Smooth muscle cell of the brain vasculature (primary cell): ENCODE measurements at places on chromosomes 5 and 9.

DNA sequence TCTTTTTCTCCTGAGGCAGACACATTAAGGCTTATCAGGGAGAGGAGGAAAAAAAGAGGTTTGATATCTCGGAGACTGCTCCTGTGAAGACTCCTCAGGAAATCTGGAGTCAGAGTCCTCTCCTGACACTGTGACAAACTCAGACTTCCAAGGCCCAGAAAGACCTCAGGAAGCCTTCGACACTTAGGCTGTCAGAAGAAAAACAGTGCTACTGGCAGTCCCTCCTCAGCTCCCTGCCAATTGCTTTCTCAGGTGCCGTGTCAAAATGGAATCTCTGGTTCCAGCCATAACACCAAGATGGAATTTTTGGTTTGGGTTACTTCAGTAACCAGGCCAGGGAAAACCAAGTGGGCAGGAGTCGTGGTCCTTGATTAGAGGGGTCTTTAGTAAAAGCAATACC lies 4.1 kb downstream of the STK10 start:
- no peak for DNase-seq

- no peak for DNase-seq
Measured at GRCh38 chr5:146475190-146475780, 28.2 kb downstream of the TCERG1 start.

GRCh38 chr5:38193015-38193581 lies 65.3 kb upstream of the EGFLAM start:
- peak; percentile 28 for DNase-seq

- DNase-seq, result no peak
Measured at GRCh38 chr5:78903861-78904260, 81.2 kb downstream of the ARSB start.

DNA sequence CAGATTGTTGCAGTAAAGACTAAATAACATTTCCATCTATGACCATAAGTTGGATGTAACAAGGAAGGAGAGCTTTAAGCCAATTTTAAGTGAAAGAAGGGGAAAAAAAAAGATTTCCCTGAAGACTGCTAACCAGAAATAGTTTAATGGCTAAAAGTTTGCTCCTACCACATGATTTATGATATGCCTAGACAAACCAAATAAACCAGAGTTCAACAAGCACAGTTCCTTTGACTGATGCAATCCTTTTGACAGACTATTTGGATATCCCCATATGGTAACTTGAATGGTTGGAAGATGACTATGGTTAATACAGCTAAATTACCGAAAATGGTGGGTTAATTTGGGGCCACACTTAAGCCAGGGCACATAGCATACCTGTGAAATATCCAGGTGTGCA lies 338.5 kb downstream of the CETN3 start:
- DNase-seq, result no peak

- DNase-seq, result no peak
Measured at GRCh38 chr5:15889001-15889400, 290.6 kb downstream of the MARCHF11 start.

DNA sequence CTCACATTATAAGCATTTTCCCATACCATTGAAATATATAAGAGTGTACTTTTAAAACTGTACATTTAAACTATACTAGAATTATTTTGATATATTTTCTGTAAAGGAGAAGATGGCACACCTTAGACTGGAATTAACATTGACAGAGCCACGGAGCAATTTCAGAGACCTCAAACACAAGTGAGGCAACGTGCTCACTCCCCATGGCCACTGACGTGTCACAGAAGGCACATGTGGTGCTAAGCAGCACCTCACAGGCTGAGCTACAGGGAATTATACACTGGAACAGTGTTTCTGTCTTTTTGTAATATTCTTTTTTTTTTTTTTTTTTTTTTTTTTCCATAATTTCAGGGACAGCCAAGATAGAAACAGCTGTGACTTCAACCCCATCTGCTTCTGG lies 66.5 kb downstream of the NUP214 start:
- no peak for DNase-seq

DNA sequence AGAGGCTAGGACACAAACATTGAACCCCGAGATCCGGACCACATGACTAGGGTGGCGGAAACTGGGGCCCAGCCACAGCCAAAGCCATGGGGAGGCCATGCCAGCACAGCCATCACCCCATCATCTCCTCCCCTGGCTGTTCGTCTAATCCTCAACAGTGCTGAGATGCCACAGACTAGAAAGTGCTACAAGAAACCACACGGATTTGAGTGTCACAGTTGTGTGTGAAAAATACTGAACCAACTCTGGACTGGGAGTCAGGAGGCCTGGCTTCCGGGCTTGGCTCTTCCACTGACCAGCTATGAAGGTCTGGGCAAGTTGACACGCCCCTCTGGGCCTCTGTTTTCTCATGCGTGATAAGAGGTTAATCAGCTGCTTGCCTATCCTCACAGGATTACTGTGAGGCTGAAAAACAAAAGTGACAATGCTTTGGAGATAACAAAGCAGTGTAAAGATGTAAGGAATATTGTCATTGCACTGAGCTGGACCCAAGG lies 38.8 kb upstream of the SHB start:
- DNase-seq, result no peak

DNA sequence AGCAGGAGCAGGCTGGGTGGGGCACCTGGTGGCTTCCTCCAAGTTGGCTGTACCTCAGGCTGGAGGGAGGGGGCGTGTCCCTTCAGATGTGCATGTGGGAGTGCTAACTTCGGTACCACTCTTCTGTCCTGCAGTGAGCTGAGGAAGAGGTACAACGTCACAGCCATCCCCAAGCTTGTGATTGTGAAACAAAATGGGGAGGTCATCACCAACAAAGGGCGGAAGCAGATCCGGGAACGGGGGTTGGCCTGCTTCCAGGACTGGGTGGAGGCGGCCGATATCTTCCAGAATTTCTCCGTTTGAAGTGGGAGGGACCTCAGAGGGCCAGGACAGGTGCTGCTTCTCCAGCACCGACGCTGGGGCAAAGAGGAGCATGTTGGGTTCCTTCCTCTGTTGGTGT lies 9.3 kb downstream of the NXNL2 start:
- DNase-seq, result no peak

GRCh38 chr9:33719581-33720374 lies 75.6 kb upstream of the PRSS3 start:
- no peak for DNase-seq

- DNase-seq, result no peak
Measured at GRCh38 chr9:33331377-33331891, 41.1 kb downstream of the NFX1 start.

DNA sequence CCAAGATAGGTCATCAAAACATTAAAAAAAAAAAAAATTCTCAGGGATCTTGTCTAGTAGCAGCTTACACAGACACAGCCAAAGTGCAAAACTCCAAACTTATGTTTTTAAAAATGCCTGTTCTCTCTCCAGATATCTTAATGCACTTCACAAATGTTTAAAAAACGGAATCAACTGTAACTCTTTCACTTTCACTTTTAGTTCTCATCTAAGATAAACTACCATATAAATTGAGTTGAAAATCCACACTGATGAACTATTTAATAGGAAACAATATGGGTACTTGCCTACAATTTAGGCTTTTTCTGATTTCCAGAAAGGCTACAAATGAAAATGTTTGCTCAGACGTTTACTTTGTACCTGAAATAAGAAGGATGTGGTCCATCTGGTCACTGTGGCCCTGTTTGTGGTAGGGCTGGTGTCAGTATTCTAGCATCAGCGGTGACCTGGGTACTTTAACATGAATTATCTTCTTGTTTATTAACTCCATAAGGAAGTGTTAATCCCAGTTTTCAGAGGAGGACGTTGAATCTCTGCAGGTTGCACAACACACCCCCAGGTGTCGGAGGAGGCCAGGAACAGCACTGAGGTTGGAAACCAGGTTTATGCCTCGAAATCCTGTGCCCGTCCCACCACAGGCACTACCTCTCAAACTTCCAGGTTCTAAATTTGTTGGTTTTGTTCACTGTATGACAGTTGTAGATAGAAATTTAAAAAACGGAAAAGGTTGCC lies 13.3 kb upstream of the LPCAT1 start:
- no peak for DNase-seq

- no peak for DNase-seq
Measured at GRCh38 chr5:82422751-82423181, 144.6 kb upstream of the RPS23 start.

- DNase-seq, result no peak
Measured at GRCh38 chr5:144198386-144198785, 27.7 kb downstream of the KCTD16 start.

DNA sequence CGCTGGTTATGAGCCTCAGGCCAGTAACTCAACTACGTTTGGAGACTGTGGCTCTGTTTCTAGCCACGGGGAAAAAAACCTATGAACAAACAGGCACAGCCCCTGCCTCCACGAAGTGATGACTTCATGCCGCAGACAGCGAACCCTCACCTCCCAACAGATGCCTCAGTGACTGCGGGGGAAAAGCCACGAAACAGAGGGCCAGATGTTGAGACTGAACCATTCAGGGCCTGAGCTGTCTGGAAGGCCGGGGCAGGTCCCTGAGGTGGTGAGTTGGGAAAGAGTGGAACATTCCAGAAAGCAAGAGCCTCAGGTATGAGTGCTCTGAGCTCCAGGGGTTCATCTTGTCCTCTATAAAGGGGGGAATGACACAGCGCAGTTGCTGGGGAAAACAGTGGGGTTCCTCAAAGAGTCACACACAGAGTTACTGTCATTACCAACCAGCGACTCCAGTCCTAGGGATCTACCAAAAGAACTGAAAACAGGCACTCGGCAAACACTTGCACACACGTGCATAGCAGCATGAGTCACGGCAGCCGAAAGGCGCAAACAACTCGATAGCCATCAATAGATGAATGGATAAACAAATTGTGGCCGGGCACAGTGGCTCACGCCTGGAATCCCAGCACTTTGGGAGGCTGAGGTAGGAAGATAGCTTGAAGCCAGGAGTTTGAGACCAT lies 15.3 kb downstream of the PLPP7 start:
- DNase-seq, result no peak

DNA sequence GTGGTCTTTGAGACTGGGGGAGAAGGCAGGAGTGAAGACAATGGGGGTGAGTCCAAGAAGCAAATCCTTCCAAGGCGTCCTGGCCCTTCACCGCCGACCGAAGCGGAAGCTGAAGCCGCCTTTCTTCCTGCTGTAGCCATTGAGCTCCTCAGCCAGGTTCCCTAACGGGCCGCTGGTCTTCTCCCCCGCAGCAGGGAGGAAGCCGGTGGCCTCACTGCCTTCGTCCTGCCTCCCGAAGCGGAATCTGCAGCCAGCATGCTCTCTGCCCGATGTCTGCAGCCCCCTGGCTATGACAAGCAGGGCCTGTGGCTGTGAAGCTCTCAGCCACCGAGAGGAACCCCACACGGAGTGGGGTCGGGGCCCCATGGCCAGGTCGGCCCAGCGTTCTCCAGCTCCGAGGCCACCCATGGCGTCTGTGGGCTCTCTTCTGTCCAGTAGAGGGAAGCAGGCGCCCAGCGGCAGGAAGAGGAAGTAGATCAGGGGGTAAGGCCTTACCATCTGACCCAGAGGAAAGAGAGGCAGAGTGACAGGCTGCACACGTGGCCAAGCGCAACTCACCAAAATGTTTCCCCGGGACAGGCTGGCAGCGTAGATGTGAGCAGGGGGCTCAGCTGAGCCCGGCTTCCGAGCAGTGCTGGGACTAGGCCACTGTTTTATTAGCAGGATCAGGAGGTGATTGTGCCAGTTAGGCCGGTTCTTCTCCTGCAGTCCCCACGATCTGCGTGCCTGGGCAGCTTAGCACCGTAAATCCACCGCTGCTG lies 3.1 kb downstream of the QRFP start:
- no peak for DNase-seq

- DNase-seq, result no peak
Measured at GRCh38 chr5:178117923-178118701, 4.8 kb downstream of the N4BP3 start.

DNA sequence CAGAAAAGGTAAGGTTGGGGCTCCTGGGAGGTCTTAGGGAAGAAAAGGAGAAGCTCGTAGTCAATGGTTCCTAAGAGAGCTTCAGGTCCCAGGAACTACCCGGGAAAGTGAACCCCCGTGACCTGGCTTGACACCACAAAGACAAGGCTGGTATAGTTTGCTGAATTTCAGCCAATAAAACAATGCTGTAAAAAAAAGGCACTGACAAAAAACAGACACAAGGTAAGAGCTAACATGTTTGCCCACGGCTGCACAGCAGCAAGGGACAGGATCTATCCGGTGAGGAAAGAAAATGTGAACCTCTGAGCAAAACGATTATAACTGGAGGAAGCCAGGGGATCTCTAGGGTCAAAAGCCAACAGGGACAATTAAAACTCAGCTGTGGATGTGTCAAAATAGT lies 17.1 kb downstream of the SLIT3 start:
- no peak for DNase-seq

DNA sequence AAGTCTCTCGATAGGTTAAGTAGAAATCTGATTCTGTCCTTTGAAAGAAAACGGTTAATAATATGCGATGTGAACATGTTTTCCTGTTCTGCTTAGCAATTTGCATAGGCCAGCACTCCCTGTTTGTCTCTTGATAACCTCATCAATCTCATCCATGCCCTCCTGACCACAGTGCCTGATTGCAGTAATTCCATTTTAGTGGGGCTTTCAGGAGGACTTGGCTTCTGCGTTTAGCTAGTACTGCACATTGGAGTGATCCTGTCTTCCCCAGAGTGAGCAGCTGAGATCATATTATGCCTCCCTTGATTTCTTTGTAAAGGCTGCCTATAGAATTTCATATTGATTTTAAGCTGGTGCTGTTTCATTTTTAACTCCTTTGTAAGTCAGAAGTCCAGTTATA lies 335.9 kb upstream of the ISL1 start:
- no peak for DNase-seq
